CD8-positive, alpha-beta T cell (primary cell): ENCODE measurements at places on chromosomes 5 and 9. TPM values are rescaled to one million over a fixed set of nuclear protein-coding genes. Genes with fewer than 3 reads are reported as not detected.

DNA sequence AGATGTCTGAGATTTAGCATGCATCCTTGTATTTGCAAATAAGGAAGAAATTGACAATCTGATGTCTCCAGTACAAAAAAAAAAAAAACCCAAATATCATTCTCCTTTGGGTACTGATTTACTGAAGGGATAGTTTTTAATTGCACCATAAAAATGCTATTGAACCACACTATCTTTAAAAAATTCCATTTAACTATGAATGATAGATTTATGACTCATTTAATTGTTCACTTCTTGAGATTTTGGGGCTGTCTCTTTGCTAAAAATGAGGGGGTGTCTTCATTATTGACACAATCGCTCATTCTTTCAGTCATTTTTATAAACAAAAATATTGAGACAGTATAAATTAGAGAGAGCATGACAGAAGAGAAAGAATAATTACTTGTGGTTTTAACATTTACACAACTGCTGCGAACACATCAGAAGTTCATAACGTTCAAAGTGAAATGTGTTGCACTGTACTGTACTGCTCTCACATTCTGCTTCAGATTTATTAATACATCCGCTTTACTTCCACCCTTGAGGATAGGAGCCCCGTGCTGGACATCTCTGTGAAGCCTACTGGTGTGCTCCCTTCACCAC, 142.3 kb downstream of the MEF2C start:
- DNase-seq = no peak

DNA sequence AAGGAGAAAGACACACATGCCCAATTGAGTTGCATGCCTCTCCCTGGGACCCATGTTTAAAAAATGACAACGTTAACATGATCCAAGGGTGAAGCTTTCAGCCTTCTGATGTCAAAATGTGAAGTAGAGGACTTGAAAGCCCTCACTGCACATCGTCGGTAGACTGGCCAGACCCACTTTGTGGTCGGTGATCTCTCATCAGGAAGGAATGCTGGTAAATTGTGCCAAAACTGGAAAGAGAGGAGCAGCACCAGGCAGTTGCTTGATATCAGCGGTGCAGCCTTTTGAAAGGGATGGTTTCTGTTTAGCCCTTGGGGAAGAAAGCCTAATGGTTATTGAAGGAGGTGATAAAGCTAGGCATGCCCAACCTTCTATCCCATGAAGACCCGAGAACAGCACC, 125.3 kb upstream of the MARCHF11 start:
- DNase-seq = no peak

GRCh38 chr5:72458407-72458806, 48.8 kb downstream of the ZNF366 start:
- DNase-seq = no peak

GRCh38 chr9:37002413-37003217, 31.5 kb downstream of the PAX5 start:
- no peak for DNase-seq

DNA sequence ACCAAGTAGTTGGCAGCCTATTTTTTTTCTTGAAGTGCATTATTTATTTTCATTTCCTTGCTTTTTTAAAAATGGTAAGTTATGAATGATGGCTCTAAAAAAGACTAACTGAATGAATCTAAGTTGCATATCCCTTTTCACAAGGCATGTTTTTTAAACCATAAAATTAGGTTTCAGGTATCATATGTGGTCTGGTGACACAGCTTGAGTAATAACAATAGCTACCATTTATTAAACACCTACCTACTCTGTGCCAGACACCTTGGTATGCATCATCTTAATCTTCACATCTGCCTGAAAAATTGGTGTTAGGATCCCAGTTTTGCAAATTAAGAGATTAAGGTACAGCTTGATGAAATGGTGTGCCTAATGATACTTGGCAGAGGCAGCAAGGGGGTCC, 4.3 kb upstream of the GABBR2 start:
- no peak for DNase-seq

DNA sequence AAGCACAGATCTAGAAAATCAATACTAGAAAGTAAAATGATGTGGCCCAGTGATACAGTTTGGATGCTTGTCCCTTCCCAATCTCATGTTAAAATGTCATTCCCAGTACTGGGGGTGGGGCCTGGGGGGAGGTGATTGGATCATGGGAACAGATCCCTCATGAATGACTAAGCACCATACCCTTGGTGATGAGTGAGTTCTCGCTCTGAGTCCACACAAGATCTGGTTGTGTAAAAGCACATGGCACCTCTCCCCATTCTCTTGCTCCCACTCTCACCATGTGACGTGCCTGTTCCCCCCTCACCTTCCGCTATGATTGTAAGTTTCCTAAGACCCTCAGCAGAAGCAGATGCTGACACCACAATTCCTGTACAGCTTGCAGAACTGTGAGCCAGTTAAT, 234.2 kb upstream of the CDH6 start:
- DNase-seq = no peak

RAI14 gene
- total RNA-seq = not detected

- DNase-seq = no peak
Measured at GRCh38 chr5:140347360-140347759, 957 bp upstream of the HBEGF start.

IQGAP2 gene
- total RNA-seq = 34.3 TPM

- DNase-seq = no peak
Measured at GRCh38 chr5:159878988-159879471, 37.3 kb upstream of the ADRA1B start.
